NCI-H1105 (cell line): ENCODE measurements at places on chromosomes 13 and 19.
A peak's percentile ranks its signal among the peaks of the same experiment; 100 is the strongest.

- no peak for DNase-seq
These were observed 8.0 kb downstream of the MYO1F start for GRCh38 chr19:8569066-8569771.

- no peak for DNase-seq
These were observed 483.3 kb downstream of the ZNF536 start for GRCh38 chr19:30855442-30855841.

DNA sequence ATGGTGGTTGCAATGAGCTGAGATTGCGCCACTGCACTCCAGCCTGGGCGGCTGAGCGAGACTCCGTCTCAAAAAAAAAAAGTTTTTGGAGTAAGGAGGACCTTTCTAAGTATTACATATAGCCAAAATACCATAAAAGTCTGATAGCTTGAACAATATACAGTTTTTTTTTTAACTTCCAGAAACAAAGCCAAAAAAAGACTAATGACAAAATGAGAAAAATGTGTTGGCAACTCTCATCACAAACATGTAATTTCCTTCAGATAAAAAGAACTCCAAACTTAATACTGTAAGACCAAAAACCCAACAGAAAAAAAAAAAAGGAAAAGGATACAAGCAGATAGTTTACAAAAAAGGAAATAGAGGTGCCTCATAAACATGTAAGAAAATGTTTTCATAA, 68.2 kb upstream of the MED4 start:
- no peak for DNase-seq

GRCh38 chr13:36848199-36848982, 29.4 kb downstream of the RFXAP start:
- DNase-seq = no peak

- DNase-seq = no peak
These were observed 75.6 kb downstream of the MYO16 start for GRCh38 chr13:108705031-108705430.

- no peak for DNase-seq
These were observed 33.8 kb upstream of the MEDAG start for GRCh38 chr13:30872276-30872594.

DNA sequence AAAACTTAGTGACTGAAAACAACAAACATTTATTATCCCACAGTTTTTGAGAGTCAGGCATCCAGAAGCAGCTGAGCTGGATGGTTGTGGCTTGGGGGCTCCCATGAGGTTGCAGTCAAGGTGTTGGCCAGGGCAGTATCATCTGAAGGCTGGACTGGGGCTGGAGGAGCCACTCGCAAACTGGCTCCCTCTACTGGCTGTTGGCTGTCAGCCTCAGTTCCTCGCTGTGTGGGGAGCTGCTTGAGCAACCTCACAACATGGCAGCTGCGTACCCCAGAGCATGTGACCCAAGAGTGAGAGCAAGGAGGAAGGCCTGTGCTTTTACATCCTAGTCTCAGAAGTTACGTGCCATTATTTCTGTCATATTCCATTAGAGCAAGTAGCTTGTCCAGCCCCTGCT, 9.7 kb downstream of the YJU2 start:
- no peak for DNase-seq

DNA sequence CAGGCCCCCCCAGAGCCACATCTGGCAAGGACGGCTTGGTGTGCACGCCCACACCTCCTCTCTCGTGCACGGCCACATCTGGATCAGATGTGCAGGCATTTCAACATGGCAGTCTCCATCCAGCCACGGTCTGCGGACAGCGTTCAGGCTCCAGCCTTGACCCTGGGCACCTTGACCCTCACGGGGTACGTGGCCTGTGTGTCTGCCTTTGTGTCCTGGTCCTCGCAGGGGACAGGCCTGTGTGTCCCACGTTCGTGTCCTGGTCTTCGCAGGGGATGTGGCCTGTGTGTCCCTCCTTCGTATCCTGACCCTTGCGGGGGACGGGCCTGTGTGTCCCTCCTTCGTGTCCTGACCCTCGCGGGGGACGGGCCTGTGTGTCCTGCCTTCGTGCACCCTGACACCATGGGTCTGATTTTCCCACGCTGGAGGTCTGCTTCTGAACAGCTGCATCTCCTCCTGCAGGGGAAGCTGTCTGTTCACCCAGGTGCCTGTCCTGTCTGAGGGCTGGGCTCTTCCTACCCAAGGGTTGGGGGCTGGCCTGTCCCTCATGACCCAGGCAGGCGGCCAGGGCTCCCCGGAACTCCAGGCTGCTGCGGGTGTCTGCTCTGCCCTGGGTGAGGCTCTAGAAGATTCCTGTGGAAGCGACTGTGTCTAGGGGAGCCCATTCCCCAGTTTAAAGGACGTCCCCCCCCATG, 25.3 kb downstream of the RASA3 start:
- DNase-seq = no peak

- DNase-seq = no peak
These were observed 20.0 kb downstream of the TICAM1 start for GRCh38 chr19:4811328-4812131.

- no peak for DNase-seq
These were observed 201.5 kb downstream of the MYO16 start for GRCh38 chr13:108830916-108831315.

- DNase-seq = no peak
These were observed 6.2 kb downstream of the SF3A2 start for GRCh38 chr19:2242816-2243215.

DNA sequence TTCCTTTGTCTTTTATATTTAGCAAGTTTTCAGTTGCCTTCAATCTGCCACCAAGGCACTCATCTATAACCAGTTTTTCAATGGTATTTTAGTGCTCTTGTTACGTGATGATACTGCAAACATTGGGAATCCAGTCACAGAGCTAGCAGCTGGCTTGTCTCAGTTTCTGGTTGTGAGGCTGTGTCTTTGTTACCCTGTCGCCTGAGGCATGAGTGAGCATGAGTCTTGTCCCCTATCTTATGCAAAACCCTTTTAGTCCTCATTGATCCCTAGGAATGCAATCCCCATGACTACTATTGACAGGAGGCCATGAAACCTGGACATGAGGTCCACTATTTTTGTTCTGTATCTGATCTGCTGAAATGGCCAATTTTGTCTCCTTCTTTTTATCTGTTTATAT, 391.0 kb downstream of the LMO7 start:
- DNase-seq = no peak

- no peak for DNase-seq
These were observed 328.8 kb downstream of the FOXO1 start for GRCh38 chr13:40337651-40338050.

DNA sequence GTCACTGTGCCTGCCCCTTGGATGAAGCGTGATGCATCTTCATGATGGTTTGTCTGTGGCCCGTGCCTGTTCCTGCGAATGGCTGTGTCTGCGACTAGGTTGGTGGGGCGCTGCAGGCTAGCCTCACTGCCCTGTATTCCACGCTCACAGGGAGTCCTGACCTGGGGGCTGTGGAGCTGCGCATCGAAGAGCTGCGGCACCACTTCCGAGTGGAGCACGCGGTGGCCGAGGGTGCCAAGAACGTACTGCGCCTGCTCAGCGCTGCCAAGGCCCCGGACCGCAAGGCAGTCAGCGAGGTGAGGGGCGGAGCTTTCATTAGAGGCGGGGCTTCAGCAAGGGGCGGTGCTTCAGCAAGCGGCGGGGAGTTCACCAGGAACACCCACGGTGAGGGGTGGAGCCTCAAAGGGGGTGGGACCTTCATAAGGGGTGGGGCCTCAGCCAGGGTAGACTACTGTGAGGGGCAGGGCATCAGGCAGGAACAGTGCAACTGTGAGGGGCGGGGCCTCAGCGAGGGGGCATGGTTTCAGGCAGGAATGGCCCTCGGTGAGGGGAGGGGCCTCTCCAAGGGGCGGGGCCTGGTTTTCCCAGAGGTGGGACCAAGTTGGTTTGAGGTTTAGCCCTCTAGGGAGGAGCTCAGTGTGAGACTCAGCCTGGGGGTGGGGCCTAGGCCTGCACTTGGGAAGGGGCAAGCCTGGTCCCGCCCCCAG, 17.2 kb downstream of the PKN1 start:
- DNase-seq = no peak

GRCh38 chr19:41753159-41753558, 2.2 kb upstream of the CEACAM6 start:
- peak; percentile 78 for DNase-seq

GRCh38 chr19:58578012-58578925, 5.1 kb upstream of the MZF1 start:
- DNase-seq = no peak
